ENCODE measurements at places on chromosomes 11 and 22.
A peak's percentile ranks its signal among the peaks of the same experiment; 100 is the strongest.

DNA sequence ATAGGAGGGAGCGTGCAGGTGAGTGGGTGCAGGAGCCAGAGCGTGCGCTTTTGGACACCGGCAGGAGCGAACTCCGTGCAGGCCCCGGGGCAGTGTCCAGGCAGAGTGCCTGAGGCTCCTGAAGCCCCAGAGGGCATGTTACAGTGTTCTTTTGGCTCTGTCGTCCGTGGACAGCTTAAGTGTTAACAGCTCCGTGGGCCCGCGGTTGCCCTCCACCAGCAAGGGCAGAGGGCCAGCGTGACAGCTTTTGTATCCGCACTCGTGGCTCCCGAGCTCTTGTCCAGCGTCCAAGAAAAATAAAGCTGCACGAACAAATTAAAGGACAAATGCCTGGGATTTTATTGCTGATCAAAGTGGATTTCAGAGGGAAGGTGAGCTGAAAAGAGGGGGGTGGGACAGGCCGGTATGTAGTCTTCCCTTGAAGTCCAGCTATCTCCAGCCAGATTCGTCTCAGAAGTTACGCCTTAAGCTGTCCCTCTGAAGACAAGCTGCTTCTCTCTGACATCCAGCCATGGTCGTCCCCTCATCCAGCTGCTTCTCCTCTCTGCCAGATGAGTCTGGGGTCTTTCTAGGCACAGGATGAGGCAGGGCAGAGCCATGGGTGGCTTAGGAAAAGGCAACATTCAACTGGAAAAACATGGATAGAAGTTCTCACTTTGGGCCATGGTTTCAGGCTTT, 968 bp upstream of the TMEM109 start:
- no peak for DNase-seq

DNA sequence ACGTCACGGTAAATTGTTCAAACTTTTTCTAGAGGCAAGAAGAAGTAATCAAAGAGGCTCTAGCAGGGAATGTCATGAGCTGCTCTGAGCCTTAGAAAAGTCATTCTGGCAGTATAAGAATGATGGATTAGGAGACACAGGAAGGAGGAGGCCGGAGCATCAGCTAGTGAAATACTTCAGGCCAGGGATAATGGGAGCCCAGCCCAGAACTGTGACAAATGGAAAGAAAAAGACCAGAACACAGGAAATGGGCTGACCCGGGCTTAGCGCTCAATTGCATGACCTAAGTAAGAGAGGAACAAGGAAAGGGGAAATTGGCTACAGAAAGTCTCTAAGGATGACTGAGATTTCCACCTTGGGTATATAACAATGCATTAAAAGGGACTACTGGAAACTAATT, 108.6 kb downstream of the LARGE1 start:
- DNase-seq = no peak

DNA sequence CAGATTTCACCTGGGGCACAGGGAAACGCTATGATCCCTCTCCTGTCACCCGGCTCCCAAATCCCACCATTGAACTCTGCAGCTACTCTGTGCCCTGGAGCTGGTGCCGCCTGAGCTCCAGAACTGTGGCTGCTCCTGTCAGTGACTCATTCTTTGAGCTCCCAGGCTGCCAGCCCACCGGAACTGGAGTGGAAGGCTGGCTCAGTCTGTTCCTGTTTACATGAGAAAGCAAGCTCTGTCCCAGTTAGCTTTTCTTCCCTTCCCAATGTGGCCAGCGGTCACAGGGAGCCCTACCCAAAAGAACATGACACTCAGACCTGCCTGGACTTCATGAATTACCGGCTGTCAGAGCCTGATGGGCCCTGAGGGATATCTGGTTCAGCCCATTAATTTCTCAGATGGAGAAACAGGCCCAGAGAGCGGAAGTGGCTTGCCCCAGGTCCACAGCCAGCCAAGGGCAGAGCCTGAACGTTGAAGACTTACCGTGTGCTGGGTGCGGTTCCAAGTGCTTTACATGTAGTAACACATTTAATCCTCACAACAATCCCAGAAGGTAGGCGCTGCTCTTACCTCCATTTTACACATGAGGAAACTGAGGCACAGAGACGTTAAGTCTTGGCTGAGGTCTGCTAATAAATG, 23.8 kb upstream of the IGSF22 start:
- no peak for DNase-seq

GRCh38 chr11:8060146-8060719, 20.8 kb upstream of the TUB start:
- DNase-seq = no peak

DNA sequence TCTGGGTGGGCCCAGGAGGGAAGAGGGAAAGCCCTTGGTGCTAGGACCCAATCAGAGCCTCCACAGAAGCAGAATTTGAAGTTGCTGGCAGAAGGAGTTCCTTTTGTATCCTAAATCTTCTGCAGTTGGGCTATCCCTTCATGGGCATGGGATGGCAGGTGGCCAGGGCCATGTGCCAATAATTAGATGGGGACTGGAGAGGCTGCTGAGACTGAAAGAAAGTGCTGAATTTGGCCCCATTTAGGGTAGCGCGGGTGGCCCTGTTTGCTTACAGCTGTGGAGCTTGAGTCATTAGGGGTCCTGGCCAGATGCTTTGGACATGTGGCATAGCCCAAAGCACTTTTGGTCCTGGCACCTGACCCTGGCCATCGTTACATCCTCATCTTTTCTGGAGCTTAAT, 27.1 kb downstream of the PARVA start:
- DNase-seq = no peak

DNA sequence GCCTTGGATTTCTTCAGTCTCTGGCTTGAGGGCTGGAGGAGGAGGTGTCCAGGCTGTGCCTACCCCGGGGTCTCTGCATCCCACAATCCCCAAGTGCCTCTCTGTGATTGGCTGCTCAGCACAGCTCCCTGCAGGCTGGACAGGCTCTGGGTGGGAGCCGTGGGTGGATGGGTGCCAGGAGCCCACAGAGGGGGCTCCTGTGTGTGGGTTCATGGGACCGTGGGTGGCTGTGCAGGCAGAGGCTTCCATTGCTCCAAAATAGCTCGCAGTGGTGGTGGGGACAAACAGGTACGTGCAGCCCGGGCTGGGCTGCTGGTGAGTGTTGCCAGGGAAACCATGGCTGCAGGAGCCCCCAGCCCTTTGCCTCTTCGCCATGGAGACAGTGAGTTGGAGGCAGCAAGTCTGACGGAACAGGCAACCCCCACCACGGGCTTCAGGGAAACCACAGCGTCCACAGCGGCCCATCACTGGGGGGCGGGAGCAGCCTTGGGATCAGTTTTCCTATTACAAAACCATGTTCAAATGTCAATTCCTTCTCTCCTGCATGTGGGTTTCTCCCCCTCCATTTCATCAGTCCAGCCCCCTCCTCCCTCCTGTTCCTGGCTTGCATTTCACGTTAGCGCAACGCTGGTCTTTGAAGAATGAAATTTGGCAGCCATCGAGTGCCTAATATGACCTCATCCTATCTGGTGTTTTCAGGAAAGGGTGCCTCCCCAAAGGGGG, 155.2 kb downstream of the TRIM29 start:
- no peak for DNase-seq

- DNase-seq = no peak
Measured at GRCh38 chr22:28474330-28474729, 205.3 kb downstream of the TTC28 start.

DNA sequence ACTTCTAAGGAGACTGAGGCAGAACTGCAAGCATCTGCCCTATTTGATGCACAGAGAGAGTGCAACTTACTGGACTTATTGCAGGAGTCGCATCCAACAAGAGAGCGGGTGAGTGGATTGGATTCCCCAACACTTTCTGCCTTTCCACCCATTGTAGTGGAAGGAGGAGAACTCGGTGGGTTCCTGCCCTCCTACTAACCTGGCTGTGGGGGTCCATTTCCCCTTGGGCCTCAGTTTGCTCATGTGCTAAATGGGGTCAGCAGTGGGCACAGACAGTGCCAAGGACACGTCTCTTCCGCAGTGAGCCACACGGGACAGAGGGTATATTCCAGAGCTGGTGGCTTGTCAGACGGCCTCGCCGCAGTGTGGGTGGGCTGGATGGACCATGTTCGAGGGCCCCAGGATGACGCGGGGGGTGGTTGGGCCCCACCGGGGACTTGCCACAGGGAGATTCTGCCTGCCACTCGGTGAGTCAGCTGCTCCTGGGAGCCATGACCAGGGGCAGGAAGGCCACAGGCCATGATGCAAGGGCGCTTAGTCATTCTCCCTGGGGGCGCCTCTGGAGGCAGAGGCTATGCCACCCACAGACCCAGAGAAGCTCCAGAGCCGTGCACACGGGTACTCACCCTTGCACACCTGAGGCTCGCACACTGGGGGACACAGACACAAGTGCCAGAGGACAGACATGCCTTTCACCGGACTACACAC, 8.2 kb downstream of the ALX4 start:
- DNase-seq = no peak

DNA sequence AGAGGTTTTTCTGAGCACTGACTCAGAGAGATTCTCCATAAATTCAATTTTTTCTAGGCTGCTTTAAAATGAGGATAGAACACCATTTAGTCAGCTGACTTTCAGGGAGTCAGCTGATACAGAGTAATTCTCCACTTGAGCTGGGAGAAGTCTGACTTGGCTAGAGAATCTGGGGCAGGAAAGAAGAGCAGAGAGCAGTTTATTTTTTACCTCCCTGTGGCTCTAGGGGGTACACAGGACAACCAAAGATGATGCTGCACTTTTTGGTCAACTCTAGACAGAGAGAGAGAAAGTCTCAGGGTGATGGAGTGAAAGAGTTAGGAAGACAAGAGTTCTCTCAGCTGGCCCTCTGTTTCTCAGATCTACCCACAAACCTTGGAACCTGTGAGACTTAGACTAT, 67.3 kb upstream of the EED start:
- no peak for DNase-seq

- no peak for DNase-seq
Measured at GRCh38 chr11:15923183-15923582, 433.2 kb downstream of the SOX6 start.

DNA sequence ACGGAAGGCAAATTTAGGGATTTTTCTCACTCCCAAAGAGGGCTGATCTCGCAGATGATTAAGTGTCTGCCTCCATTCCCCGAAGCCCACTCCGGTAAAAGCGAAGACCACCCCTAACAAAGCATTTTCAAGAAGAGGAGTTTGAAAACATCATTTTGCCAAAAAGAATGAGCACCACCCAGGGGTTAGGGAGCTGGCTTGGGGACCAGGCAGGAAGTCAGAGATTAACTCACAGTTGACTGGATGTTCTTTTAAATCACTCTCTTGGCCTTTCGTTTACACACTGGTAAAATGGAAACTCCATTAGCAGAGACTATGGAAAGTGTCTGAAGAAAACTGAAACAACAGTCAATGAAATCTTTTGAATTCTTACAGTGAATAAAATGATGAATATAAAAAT, 7.9 kb upstream of the TRIM44 start:
- DNase-seq = no peak

- DNase-seq = peak; percentile 22
Measured at GRCh38 chr22:27879923-27880322, 39.1 kb downstream of the PITPNB start.

GRCh38 chr11:68506908-68507307, 46.4 kb downstream of the PPP6R3 start:
- no peak for DNase-seq

DNA sequence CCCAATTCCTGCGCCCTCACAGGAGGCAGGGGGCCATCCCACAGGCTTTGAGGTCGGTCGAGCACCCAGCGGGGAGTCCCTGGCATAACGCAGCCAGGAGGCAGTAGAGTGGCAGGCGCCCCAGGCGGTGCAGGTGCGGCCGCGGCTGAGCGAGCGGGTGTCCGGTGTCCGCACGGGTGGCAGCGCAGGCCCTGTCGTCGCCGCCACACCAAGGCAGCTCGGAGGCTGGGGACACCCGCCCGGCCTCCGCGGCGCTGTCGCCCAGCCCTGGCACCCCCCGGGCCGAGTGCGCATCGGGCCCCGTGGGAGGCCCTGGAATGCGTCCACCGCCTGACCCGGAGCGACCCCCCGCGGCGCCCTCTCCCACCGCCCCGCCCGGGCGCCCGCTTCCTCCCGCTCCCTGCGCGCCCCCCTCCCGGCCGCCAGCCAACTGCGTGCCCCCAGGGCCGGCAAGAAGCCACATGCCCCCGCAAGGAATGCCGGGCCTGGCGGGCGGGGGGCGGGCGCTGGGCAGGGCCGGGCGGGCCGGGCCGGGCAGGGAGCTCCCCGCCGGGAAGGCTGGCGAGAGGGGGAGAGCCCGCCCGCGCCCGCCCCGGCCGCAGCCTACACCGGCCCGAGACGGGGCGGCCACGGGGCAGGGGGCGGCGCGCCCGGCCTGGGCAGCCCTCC, 33.9 kb downstream of the PRDM11 start:
- peak; percentile 36 for DNase-seq

DNA sequence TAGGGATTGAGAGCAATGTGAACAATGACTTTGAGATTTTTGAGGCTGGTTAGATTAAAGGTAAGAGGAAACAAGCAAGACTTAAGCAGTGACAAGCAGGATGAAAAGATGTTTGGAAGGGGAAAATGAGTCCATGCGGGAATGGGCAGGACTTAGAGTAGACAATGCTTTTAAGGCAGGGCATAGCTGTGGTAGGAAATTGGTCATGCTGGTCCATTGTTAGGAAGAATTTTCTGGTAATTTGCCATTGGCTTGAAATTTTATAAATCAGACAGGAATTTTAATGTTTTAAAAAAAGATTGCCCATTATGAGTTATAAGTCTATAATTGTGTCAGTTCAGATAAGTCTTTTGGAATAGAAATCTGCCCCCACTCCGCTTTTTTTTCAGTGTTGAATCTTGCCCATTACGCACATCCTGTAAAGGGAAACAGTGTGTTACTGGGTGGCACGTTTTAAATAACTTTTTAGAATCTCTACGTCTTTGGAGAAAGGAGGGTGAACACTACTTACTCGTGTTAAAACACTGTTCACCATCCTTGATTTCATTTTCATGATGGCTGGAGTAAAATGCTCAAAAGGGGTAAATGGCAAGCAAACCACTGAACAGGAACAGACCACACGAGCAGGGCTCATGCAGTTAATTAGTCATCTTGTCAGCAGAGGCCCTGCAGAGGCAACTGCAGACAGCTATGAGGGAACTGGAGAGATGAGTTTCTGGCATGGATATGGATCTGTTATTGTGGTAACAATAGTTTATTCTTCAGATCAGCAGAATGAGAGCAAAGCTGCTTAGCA, 25.0 kb downstream of the SWAP70 start:
- no peak for DNase-seq

GRCh38 chr11:125950696-125951651, 5.1 kb downstream of the VSIG10L2 start:
- DNase-seq = no peak
